ENCODE measurements at places on chromosomes 12 and 14. TPM values are rescaled to one million over a fixed set of nuclear protein-coding genes. Genes with fewer than 3 reads are reported as not detected.

DNA sequence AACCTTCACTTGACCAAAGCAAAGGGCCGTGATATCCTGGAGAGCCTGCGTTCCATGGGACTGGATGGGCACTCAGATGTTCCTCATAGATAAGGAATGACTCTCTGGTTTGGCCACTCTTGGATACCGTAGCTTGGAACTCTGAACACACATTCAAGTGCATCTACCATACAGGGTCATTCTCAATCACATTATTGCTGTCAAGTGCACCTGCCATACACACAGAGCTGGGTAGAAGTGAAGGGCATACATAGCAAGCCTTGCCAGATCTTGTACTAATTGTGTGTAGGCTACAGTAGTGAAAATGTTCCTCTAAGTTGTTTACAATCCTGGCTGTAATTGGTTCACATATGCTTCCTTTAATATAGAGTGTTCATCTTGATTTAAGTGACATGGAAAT, 58.3 kb downstream of the PELI2 start:
- no peak overlapping the region for H3K27ac ChIP-seq
- H3K36me3 ChIP-seq = no peaks in the 10 kb centered on the region
- no peak for DNase-seq
- no peaks in the 10 kb centered on the region for H3K4me1 ChIP-seq

DNA sequence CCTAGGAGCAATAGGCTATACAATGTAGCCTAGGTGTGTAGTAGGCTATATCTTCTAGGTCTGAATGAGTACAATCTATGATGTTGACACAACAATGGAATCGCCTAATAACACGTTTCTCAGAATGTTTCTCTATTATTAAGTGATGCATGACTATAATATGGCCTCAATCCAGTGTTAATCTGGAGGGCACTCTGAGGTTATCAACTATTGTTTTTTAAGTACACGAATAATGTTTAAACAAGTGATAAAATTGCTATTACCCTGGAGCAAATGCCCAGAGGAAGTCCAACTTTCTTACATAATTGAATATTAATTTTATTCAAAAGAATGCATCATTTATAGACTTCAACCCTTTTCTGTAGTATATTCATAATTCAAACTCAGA, 16.4 kb upstream of the CNIH1 start:
- H3K4me3 ChIP-seq = no peak overlapping the region
- H3K4me1 ChIP-seq = no peaks in the 10 kb centered on the region
- no peaks in the 10 kb centered on the region for H3K36me3 ChIP-seq
- no peaks in the 10 kb centered on the region for H3K27me3 ChIP-seq

DNA sequence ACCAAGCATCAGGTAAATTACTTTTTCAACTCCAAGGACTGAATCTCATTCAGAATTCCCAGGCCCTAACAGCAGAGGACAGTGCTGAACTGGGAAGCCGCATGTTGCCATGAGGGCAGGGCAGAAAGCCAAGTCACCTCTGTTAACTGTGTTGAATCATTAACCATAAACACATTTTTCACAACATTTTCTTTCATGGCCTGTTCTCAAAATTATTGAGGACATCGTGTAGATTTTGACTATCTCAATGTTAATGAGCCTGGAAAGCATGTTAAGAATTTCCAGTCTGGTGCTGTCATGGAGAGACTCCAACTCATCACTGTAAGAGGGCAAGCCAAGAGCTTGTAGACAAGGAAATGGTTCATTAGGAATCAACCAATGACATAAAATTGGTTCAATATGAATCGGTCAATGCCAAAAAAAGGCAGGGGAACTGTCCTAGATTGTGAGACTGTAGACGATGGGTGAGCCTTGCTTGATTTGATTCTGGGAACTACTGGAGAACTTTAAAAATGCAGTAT, 33.7 kb downstream of the CPM start:
- H3K4me3 ChIP-seq = no peak overlapping the region
- DNase-seq = peak; percentile 88
- no peaks in the 10 kb centered on the region for H3K27me3 ChIP-seq
- H3K36me3 ChIP-seq = no peaks in the 10 kb centered on the region
- H3K4me1 ChIP-seq = peaks cover 11% of the 10 kb centered on the region
- H3K27ac ChIP-seq = peak overlapping the region; percentile 79

- DNase-seq = no peak
- H3K4me3 ChIP-seq = no peak overlapping the region
- H3K36me3 ChIP-seq = no peaks in the 10 kb centered on the region
- H3K4me1 ChIP-seq = peaks cover 6% of the 10 kb centered on the region
- no peak overlapping the region for H3K27ac ChIP-seq
- no peaks in the 10 kb centered on the region for H3K27me3 ChIP-seq
Observed at GRCh38 chr12:116689521-116689920, 48.3 kb downstream of the SPRING1 start.

RILPL2 gene
- 2.2 TPM for total RNA-seq

PGF gene
- 6.5 TPM for total RNA-seq

Measured in testis (tissue), 5 donors.